Esophagus squamous epithelium (tissue), 5 donors: ENCODE measurements at places on chromosomes 7 and 10.
A peak's percentile ranks its signal among the peaks of the same experiment; 100 is the strongest.

GRCh38 chr10:98666276-98666675 is 219.5 kb upstream of the HPS1 start:
- no peaks in the 10 kb centered on the region for H3K27me3 ChIP-seq
- no peak for DNase-seq
- no peak overlapping the region for H3K27ac ChIP-seq

GRCh38 chr7:5683280-5683670 is 98.2 kb downstream of the RNF216 start:
- peaks cover 38% of the 10 kb centered on the region for H3K36me3 ChIP-seq
- no peak overlapping the region for H3K4me3 ChIP-seq
- H3K27me3 ChIP-seq = no peaks in the 10 kb centered on the region
- no peak for DNase-seq
- no peak overlapping the region for H3K27ac ChIP-seq
- H3K4me1 ChIP-seq = peaks cover 89% of the 10 kb centered on the region

- no peak overlapping the region for H3K4me3 ChIP-seq
- no peaks in the 10 kb centered on the region for H3K36me3 ChIP-seq
- no peaks in the 10 kb centered on the region for H3K27me3 ChIP-seq
Measured at GRCh38 chr10:112721080-112721698, 228.9 kb upstream of the TCF7L2 start.

GRCh38 chr10:35184527-35185171 is 58.0 kb downstream of the CREM start:
- H3K36me3 ChIP-seq = no peaks in the 10 kb centered on the region
- H3K4me3 ChIP-seq = no peak overlapping the region
- no peak overlapping the region for H3K27ac ChIP-seq
- no peaks in the 10 kb centered on the region for H3K4me1 ChIP-seq
- no peak for DNase-seq
- no peaks in the 10 kb centered on the region for H3K27me3 ChIP-seq

DNA sequence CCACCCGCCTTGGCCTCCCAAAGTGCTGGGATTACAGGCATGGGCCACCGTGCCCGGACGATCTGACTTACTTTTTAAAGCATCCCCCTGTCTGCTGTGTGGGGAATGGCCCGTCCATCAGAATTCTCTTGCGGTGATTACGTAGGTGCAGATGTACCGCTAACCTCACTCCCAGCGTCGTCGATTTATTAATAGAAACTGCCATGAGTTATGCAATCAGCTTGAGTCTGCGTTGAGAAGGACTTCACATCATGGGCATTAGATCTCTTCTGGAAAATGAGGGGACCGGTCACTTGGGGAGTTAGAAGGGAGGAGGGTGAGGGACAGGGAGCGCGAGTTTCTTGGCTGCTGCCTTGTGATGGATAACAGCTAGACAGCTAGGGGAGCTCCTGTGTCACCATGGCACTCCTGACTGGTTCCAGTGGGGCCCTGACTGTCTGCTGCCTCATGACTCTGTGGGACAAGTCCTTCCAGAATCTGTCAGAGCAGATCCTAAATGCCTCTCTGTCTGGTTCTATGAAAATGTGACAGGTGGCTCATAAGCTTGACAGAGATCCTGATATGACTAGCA is 35.2 kb downstream of the POR start:
- peaks cover 16% of the 10 kb centered on the region for H3K36me3 ChIP-seq
- peaks cover 8% of the 10 kb centered on the region for H3K4me1 ChIP-seq
- no peak overlapping the region for H3K4me3 ChIP-seq
- H3K27me3 ChIP-seq = no peaks in the 10 kb centered on the region

DNA sequence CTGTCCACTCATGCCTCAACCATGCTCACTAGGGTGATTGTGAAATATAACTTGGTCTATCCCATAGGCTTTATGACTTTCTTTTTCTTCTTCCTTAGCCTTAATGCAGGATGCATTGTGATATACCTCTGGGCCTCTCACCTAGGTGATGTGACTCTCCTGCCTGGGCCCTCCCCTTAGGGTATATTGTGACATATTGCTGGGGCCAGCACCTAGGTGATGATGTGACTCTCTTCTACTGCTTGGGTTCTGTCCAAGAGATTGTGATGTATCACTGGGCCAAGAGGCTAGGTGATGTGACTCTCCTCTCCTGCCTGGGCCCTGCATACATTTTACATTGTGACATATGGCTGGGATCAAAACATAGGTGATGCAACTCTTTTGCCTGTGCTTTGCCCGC is 14.7 kb upstream of the ZNF107 start:
- H3K4me1 ChIP-seq = no peaks in the 10 kb centered on the region
- no peaks in the 10 kb centered on the region for H3K27me3 ChIP-seq
- H3K36me3 ChIP-seq = no peaks in the 10 kb centered on the region

DNA sequence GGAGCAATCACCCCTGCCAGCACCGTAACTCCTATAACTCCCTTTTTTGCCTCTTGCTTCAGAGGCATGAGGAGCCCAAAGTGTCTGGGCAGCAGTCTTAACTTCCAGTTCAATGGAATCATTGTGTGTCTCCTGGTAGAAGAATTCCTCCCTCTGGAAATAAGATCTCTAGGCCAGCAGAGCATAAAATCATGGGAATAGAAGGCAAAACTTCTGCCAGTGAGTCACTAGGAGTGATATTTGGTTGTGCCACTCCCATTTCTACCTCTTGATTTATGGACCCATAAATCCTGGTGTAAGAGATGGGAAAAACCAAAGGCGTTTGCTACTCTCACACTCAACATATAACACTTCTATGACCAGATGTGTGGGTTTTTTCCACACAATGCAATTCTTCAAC is 104.9 kb upstream of the FAM180A start:
- H3K27ac ChIP-seq = peak overlapping the region; percentile 75
- DNase-seq = no peak
- H3K36me3 ChIP-seq = no peaks in the 10 kb centered on the region
- peaks cover 3% of the 10 kb centered on the region for H3K4me1 ChIP-seq

GRCh38 chr10:87659571-87660483 is at the start of gene PAPSS2:
Gene PAPSS2, plus strand, starts transcription at chr10:87659878. Its CDS starts 104 bp downstream, at chr10:87659982.
- DNase-seq = no peak
- H3K27me3 ChIP-seq = no peaks in the 10 kb centered on the region
- peak within 1 kb of the TSS; percentile 76 for H3K27ac ChIP-seq

DNA sequence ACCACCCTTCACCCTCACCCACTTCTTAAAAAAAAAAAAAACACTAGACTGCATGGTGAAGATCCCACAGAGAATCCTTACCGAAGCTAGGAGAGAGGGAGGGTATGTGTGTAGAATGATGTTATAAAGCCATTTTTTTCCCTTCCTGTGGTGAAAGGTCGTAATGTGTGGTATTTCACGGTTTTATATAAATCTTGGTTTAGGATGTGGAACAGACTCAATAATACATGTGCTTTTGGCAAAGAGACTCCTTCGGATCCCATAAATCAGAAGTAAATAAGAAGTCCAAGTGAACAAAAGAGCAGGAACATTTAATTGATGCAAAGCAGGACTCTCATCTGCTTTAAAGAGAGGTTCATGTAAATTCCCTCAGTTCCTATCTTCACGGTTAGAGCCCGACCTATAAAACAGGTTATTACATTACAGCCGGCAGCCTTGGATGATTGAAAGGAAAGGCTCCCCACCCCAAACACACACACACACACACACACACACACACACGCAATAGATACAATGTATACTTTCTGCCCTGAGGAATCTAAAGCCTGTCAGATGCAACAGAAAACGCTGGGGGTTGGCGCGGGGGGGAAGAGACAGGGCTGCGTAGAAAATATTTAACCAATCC is 8.8 kb downstream of the DLX5 start:
- H3K27ac ChIP-seq = no peak overlapping the region
- H3K4me1 ChIP-seq = peaks cover 12% of the 10 kb centered on the region
- H3K36me3 ChIP-seq = no peaks in the 10 kb centered on the region
- no peak overlapping the region for H3K4me3 ChIP-seq
- peaks cover 100% of the 10 kb centered on the region for H3K27me3 ChIP-seq

DNA sequence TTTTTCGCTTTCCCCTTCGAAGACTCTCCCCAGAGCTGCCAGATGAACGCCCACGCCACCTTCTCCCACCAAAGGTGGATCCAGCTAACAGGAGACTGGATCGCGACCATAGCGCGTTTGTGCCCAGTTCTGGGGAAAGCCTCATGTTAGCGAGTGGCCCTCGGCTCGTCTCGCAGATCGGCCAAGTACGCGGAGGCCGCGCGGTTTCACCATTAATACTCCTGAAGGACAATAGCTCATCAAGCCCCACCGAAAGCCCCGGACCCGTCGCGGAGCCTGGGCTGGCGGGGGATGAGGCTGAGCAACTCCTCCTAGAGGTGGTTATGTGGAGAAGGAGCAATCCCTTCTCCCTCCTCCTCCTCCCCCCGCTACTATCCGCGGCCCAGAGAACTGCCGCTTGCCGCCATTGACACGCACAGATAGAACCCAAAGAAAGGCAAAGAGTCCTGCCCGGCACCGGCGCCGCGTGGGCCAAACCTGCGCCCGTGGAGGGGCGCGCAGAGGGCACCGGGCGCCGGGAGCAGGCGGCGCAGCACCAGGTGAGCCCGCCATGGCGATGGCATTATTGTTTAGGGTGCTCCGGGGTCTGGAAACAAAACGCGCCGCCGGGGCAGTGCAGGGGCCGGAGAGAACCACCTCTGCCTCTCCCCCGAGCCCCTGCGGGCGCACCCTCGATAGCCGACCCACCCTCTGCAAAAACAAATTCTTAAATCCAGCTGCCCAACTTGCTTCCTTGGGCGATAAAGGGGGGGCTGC is at the start of gene MACROH2A2:
MACROH2A2 (plus strand) TSS at position 385 of the 756 bp plus-strand sequence. CDS start 22,813 bp downstream, outside the sequence.
- H3K27me3 ChIP-seq = no peaks in the 10 kb centered on the region
- no peaks in the 10 kb centered on the region for H3K36me3 ChIP-seq
- H3K27ac ChIP-seq = peak within 1 kb of the TSS; percentile 83

DNA sequence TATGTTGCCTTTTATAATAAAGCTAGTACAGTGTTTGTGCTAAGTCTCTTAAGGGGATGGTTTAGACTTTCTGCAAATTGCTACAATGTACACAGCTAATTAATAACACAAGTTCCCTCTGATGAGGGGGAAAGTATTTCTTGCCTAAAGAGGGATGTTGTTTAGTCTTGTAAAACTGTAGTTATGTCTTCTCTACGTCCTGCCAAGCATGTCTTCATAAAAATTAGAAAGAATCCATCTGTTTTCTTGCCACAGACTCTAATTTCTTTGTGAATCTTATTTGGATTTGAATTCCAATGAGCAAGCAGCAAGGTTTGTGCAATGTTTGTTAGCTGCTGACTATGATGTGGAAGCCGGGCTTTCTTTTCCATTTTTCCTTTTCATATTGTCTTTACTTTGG is 28.2 kb downstream of the ADARB2 start:
- peaks cover 11% of the 10 kb centered on the region for H3K27me3 ChIP-seq
- no peaks in the 10 kb centered on the region for H3K4me1 ChIP-seq
- H3K36me3 ChIP-seq = no peaks in the 10 kb centered on the region
- no peak overlapping the region for H3K4me3 ChIP-seq

DNA sequence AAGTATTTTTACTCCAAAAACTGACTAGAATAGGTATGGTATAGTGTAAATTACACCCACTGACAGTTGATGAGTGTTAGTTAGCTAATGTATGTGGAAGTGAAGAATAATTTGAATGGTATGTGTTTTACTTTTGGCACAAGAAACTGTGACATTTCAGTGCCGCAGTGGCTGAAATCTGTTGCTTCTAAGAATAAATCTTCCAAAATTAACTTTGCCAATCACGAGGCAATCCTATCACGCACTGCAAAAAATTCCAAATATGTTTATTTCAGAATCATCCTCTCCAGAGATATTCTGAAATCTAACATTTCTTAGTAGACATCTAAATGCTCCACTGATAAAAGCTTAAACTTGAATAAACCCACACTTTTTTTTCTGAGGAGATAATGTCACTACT is 61.2 kb downstream of the PCLO start:
- no peaks in the 10 kb centered on the region for H3K36me3 ChIP-seq
- H3K27ac ChIP-seq = no peak overlapping the region
- no peak overlapping the region for H3K4me3 ChIP-seq
- H3K27me3 ChIP-seq = no peaks in the 10 kb centered on the region
- no peaks in the 10 kb centered on the region for H3K4me1 ChIP-seq
- DNase-seq = no peak

DNA sequence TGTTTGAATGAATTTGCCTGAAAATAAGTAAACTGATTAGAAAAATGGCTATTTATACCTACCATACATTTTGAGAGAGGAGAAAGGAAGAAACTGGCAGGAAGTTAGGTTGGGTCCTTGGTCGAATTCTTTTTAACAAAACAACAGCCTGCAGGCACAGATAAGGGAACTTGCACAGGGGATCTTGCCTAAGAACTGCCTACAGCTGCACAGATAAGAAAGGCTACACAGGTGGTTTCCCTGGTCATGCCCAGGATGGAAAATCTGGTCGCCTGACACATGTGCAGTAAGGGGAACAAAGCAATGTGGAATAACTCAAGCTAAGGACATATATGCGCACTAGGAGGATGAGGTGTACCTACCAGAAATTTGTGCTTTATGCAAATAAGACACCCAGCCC is 732.1 kb upstream of the POT1 start:
- H3K27me3 ChIP-seq = no peaks in the 10 kb centered on the region
- no peak for DNase-seq
- H3K4me3 ChIP-seq = no peak overlapping the region

DNA sequence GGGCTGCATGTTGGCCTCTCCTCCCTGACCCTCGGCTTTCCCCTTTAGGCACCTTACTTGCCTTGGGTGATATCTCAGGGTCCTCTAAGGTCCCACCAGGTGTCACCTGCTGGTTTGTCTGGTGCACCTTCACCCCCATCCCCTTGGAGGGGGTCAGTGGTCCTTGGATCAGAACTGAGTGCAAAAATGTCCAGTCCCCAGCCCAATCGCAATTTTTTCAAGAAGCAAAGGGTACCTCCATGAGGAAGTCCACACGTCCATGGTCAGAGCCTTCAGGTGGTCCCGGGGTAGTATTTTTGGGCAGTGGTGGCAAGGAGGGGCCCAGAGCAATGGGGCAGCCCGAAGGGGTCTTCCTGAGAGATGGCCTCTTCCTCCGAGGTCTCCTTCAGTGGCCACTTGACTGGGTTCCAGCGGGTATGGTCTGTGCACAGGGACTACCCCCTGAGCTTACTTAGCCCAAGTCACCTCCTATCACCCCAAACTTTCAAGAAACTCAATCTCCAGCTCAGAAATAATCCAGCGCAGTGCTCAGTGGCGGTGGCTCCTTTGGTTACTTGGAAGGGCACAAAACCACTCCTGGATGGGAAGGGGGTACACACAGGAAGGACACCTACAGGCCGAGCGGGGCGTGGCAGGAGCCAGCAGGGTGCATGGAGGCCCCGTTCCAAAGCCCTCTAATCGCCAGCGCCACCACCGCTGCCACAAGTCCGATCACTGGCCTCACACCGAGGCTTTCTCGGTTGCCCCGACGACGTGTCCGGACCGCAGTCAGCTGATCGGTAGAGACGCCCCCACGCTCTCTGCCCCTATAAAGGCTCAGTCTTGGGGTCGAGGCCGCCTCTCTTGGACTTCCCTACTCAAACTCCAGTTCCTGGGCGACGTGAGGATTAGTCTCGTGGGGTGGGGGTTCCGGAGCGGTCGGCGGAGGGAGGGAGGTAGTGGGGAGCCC is 4.5 kb downstream of the SAP25 start:
- H3K36me3 ChIP-seq = peaks cover 4% of the 10 kb centered on the region
- H3K4me1 ChIP-seq = peaks cover 12% of the 10 kb centered on the region
- no peak for DNase-seq
- no peaks in the 10 kb centered on the region for H3K27me3 ChIP-seq
